ENCODE measurements at places on chromosomes 2 and 18.

DNA sequence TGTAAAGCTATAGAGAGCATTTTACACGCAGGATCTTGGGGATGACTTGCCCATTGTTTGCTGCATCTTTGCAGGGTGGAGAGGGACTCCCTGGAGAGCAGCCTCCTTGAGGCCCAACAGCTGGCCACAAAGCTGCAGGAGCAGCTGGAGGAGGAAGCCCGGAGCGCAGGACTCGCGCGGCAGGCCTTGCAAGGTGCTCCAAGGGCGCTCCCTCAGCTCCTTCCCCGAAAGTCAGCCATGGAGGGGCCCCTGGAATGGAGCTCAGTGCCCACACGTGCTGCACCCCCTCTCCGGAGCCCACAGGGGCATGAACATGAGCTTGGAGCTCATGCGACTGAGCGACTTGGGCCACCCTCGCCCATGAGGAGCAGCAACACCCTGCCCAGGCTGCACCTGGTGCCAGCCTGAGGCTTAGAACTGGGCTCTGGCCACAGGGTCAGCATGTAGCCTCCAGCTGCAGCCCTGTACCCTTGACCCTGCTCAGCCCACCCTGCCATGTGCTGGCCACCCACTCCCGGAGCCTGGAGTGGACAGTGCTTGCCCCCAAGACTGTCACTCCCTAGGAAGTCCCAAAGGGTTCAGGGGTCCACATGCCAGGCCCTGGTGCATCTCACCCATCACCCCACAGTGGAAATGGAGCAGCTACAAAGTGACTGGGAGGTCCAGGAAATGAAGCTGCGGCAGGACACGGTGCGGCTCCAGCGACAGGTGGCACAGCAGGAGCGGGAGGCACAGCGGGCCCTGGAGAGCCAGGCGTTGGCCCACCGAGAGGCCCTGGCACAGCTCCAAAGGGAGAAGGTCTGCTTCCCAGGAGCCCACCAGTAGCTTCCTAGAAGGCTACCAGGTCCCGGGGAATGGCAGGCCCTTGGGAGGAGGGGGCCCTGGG lies 43.0 kb downstream of the CROCC2 start:
- no peak for DNase-seq

DNA sequence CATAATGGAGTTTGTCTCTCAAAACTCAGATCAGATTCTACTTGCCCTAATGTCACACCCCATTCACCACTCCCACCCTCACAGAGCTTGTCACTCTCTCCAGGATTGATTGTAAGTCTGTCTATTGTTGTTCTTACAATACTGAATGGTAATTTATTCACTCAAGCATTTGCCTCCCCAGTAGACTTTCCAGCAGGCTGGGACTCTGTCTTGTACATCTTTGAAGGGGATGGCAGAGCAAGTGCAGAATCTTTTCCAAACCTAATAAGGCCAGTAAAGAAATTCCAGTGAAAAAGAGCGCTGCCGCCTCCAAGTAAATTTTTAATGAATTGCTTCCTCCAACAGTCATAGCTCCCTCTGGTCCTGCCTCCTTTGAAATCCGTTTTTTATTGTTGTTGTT lies 56.9 kb downstream of the RBM43 start:
- DNase-seq, result no peak

DNA sequence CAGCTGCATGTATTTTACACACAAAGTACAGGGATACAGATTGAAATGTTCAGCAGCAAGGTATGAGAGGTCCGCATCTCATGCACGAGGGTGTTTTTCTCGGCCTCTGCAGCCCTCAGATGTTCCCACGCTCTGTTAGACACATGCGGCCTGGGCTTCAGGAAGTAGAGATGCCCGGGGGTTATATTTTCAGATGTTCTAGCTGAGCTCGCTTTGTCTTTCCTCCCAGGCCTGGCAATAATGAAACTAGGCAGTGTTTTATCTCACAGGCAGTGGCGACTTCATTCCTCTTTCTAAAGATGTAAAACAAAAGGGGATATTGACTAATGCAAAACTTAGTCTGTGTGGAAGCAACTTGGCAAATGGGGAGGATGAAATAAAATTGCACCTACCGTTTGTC lies 190.7 kb downstream of the GBX2 start:
- no peak for DNase-seq

GRCh38 chr2:8511868-8512612 lies 169.8 kb upstream of the ID2 start:
- no peak for DNase-seq

DNA sequence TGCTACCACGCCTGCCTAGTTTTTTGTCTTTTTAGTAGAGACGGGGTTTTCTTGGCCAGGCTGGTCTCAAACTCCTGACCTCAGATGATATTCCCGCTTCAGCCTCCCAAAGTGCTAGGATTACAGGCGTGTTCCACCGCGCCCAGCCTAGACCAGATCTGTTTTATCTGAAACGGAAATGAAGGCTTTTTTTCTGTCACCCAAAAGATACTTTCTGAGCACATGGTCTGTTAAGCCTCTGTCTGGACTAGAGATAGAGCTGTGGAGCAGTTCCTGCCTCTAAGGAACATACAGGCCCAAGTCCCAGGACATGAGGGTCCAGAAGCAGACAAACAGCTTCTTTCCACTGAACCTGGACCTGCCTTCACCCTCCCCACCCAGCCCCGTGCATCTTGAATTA lies 43.6 kb upstream of the PTMA start:
- no peak for DNase-seq

GRCh38 chr2:8031370-8031769 lies 650.5 kb upstream of the ID2 start:
- DNase-seq, result no peak

DNA sequence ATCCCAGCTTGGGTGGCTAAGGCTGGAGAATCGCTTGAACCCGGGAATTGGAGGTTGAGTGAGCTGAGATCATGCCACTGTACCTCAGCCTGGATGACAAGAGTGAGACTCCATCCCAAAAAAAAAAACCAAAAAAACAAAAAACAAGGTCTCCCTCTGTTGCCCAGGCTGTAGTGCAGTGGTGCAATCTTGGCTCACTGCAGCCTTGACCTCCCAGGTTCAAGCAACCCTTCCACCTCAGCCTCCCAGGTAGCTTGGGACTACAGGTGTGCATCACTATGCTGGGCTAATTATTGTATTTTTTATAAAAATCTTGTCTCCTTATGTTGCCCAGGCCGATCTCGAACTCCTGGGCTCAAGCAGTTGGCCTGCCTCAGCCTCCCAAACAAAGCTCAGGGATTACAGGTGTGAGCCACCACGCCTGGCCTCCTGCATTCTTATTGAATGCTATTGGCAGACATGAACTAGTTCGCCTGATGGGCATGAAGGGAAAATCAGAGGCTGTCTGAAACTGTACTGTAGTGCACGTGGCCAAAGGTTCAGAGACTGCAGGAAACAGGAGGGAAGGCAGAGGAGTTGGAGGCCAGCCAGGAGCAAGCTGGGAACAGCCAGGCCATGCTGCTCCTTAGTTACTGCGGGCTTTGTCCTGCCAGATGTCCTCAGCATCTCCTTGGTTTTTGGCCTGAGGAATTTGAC lies 16.0 kb upstream of the ASXL2 start:
- DNase-seq, result no peak

DNA sequence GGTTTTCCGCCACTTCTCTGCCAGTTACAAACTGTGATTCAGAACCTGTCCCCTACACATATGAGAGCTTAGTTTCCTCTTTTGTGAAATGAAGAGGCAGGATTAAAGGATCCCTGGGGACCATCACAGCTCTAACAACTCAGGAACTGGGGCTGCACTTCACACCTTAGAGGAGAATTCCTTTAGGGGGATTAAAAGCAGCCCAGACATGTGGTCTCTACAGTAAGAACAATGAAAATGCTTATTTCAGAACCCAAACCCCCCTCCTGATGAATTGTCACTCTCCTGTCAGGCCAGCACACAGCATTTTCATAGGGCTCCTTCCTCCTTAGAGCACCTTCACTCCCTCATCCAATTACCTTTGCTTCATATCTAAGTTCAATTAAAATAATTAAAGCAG lies 101.5 kb upstream of the NEDD4L start:
- DNase-seq, result no peak

GRCh38 chr2:7612969-7613368 lies 695.8 kb downstream of the RNF144A start:
- no peak for DNase-seq

All from activated CD8-positive, alpha-beta memory T cell treated with anti-CD3 and anti-CD28 coated beads for 1 hour (primary cell).